ENCODE measurements at places on chromosomes 2 and 18.

- DNase-seq, result no peak
Measured at GRCh38 chr18:70417847-70418246, 129.0 kb downstream of the SOCS6 start.

GRCh38 chr2:203476881-203477280 is 58.2 kb downstream of the RAPH1 start:
- DNase-seq, result no peak

GRCh38 chr18:61502472-61502871 is 169.2 kb downstream of the CDH20 start:
- DNase-seq, result peak; percentile 5

GRCh38 chr2:114400890-114401289 is 41.6 kb upstream of the DPP10 start:
- DNase-seq, result no peak

GRCh38 chr2:55019526-55020258 is 30.6 kb downstream of the RTN4 start:
- DNase-seq, result no peak

DNA sequence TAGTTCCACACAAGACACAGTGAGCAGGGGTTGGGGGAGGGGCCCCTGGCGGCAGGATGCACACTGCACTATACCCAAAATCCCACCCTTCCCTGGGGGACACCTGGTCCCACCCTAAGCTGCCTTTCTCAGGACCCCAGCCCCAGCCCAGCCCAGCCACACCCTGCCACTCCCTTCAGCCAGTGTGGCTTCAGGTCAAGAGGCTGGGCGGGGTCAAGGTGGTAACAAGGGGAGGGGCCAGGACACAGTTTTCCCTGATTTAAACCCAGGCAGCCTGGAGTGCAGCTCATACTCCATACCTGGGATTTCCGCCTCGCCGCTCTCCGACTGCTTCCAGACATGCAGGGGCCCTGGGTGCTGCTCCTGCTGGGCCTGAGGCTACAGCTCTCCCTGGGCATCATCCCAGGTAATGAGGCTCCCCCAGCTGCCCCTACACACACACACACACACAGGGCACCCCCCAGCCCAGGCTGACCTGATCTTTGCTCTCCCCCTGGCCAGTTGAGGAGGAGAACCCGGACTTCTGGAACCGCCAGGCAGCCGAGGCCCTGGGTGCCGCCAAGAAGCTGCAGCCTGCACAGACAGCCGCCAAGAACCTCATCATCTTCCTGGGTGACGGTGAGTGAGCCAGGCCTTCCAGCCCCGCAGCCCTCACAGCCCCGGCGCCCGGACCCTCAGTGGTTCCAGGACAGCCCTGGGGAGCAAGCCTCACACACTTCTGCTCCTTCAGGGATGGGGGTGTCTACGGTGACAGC is at the start of gene ALPG:
TSS of gene ALPG (plus strand) at position 289 of the 755 bp plus-strand sequence. CDS start at position 340, 51 bp downstream.
- DNase-seq, result no peak

- no peak for DNase-seq
Measured at GRCh38 chr18:79567481-79568147, 112.0 kb upstream of the CTDP1 start.

DNA sequence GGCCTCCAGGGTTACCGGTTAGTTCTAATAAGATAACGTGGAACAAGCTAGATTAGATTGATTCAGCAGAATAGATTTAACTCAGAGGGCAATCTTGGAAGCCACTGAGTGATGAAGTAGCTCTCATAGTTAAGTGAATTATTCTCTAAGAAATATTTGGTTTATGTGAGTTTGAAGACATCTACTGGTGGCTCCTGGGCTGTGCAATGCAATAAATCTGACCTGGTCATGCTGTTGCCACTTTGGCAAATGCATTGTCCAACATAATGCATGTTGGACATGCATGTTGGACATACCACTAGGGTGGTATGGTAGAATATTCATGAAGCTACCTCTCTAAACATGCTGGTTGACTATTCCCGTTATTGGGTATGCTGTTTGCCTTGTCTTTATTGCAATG is 493.7 kb upstream of the VRK2 start:
- no peak for DNase-seq
